Activated naive CD4-positive, alpha-beta T cell treated with anti-CD3 and anti-CD28 coated beads for 36 hours (primary cell): ENCODE measurements at places on chromosomes 5 and 9.

DNA sequence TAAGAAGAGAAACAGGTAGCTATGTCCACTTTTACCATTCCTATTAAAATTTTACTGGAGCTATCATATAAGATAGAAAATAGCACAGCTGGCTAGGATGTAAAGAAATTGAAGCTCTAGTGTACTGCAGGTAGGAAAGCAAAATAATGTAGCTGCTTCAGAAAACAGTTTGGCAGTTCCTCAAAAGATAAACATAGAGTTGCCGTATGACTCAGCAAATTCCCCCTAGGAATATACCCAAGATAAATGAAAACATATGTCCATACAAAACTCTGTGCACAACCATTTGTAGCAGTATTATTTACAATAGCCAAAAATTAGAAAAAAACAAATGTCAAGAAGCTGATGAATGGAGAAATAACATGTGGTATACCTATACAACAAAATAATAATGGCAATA lies 64.6 kb upstream of the SHISAL2B start:
- no peak overlapping the region for H3K4me3 ChIP-seq
- H3K4me1 ChIP-seq, result no peaks in the 10 kb centered on the region
- H3K27ac ChIP-seq, result no peak overlapping the region
- H3K36me3 ChIP-seq, result no peaks in the 10 kb centered on the region
- no peak for DNase-seq
- H3K27me3 ChIP-seq, result peaks cover 29% of the 10 kb centered on the region

DNA sequence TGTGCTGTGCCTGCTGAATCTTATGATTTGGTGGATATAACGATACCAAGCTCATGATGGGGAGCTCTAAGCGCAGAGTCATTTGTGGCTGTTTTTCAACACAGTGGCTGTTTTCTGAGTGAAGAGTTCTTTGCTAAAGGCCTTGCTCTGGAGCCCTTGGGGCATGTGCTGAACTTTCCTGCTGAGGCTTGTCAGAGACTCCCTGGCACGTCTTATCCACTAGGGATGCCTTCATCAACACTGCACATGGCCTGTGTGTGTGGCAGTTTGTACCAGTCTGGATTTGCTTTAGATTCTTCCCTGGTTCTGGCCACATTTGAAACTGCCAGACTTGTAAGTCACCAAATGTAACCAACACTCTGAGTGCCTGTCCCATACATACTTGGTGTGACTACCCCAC lies 188.2 kb downstream of the DMRT2 start:
- H3K36me3 ChIP-seq, result no peaks in the 10 kb centered on the region
- H3K4me1 ChIP-seq, result no peaks in the 10 kb centered on the region
- DNase-seq, result no peak
- H3K4me3 ChIP-seq, result no peak overlapping the region
- peaks cover 2% of the 10 kb centered on the region for H3K27me3 ChIP-seq
- no peak overlapping the region for H3K27ac ChIP-seq

- H3K27ac ChIP-seq, result no peak overlapping the region
- H3K4me3 ChIP-seq, result no peak overlapping the region
- no peak for DNase-seq
- H3K36me3 ChIP-seq, result no peaks in the 10 kb centered on the region
Observed at GRCh38 chr9:70805949-70806348, 315.5 kb downstream of the TRPM3 start.

GRCh38 chr5:136905571-136905970 lies 540.2 kb upstream of the TRPC7 start:
- H3K27ac ChIP-seq, result no peak overlapping the region
- no peaks in the 10 kb centered on the region for H3K4me1 ChIP-seq
- no peaks in the 10 kb centered on the region for H3K27me3 ChIP-seq
- H3K36me3 ChIP-seq, result no peaks in the 10 kb centered on the region
- no peak for DNase-seq

DNA sequence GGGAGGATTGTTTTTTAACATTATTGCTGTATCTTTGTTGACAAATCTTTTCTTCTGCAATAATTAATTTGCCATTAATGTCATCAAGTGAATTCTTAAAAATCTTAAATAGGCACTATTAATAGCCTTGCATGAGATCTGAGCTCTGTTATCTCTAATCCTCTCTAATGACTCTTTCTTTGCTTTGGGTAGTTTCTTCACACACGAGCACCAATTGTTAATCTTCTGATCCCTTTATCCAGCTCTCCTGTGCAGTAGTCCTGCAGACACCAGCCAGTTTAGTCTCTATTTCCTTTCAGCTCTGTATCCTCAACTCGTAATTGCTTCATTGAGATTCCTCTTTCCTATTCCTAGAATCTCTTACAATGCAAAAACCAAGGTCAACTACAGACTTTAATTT lies 8.1 kb downstream of the SPINK14 start:
- no peak for DNase-seq
- H3K27ac ChIP-seq, result no peak overlapping the region
- peaks cover 18% of the 10 kb centered on the region for H3K27me3 ChIP-seq

GRCh38 chr9:117414906-117415331 lies at the start of gene ASTN2:
ASTN2 (minus strand) TSS chr9:117415057; CDS start chr9:117414938, 119 bp downstream.
- no peak for DNase-seq
- peaks cover 31% of the 10 kb centered on the region for H3K27me3 ChIP-seq
- H3K4me3 ChIP-seq, result no peak within 1 kb of the TSS
- H3K36me3 ChIP-seq, result peaks cover 1% of the 10 kb centered on the region

DNA sequence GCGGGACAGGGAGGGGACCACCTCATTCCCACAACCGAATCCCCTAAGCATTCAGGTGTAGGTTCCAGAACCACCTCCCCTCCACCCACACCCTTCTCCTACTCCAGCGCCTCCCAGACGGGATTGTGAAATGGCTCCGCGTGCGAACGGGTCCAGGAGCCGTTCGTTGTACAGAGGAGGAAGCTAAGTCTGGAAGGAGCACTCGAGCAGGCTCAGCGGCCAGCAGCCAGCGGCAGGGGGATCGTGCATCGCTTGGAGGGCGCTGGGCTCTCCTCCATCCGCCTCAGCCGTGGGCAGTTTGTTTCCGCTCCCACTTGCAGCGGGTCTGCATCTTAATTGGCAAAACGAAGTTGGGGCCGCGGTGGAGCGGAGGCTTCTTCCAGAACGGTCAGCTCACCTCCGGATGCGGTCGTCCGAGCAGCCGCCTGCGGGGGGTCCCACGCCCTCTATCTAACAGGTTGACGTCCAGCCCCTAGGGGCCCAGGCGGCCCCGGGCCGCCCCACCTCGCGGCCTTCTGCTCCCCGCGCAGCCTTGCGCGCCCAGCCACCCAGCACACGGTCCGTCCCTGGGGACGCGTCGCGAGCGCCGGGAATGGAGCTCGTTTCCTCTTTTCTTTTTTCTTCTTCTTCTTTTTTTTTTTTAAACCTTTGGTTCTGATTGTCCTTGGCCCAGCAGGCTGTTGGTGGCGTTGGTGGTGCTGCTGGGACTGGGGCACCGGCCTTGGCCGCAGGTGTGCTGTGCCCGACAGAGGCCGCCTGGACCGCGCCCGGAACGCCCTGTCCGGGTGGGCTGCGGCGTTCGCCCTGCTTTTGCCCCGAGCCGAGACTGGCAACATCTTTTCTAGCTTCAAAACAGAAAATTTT lies 3.9 kb upstream of the BARX1 start:
- H3K4me1 ChIP-seq, result peaks cover 44% of the 10 kb centered on the region
- H3K27me3 ChIP-seq, result peaks cover 64% of the 10 kb centered on the region
- DNase-seq, result no peak
- no peaks in the 10 kb centered on the region for H3K36me3 ChIP-seq
- no peak overlapping the region for H3K27ac ChIP-seq
- peak overlapping the region; percentile 42 for H3K4me3 ChIP-seq

GRCh38 chr9:116394894-116395698 lies 241.5 kb downstream of the PAPPA start:
- no peak for DNase-seq
- no peaks in the 10 kb centered on the region for H3K4me1 ChIP-seq
- no peaks in the 10 kb centered on the region for H3K27me3 ChIP-seq
- H3K27ac ChIP-seq, result no peak overlapping the region
- peaks cover 2% of the 10 kb centered on the region for H3K36me3 ChIP-seq
